ENCODE measurements at places on chromosomes 12 and 14.

DNA sequence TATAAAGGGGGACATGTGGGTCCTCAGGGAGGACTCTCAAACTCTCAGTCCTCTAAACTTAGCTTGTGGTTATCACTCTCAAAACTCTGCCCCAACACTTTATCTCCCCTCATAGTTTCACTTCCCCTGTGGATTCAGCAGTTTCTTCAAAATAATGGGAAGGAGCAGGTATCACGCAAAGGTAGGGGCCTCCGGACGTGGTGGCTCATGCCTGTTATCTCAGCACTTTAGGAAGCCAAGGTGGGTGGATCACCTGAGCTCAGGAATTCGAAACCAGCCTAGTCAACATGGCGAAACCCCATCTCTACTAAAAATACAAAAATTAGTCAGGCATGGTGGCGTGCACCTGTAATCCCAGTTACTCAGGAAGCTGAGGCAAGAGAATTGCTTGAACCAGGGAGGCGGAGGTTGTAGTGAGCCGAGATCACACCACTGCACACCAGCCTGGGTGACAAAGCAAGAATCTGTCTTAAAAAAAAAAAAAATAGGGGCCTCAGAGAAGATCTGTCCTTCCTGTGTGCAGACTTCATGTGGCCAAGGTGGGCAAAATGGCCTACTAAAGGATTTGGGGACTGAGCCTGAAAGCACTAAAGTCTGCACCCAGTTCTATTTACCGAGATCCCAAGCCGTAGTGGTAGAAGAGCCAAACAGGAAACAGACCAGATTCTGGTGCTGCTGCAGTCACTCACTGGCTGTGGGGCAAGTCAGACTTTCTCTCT, 6.4 kb downstream of the ITGB7 start:
- peak; percentile 52 for DNase-seq

DNA sequence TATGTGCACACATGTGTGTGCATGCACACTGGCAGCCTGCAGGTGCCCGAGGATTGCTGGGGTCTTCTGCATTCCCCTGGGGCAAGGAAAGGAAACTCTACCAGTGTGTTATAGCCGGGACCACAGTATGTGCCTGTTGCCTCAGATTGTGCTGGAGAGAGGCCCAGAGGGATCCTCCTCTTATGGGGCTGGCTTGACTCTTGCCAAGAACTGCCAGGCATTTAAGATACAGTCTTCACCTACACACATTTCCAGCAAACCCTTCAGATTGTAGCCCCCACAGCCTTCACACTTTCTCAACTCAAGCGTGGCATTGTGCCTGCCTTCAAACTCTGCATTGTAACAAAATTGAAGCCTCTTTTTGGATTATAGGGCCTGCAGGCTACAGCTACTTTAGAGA, 176.7 kb upstream of the DYRK2 start:
- DNase-seq = no peak

DNA sequence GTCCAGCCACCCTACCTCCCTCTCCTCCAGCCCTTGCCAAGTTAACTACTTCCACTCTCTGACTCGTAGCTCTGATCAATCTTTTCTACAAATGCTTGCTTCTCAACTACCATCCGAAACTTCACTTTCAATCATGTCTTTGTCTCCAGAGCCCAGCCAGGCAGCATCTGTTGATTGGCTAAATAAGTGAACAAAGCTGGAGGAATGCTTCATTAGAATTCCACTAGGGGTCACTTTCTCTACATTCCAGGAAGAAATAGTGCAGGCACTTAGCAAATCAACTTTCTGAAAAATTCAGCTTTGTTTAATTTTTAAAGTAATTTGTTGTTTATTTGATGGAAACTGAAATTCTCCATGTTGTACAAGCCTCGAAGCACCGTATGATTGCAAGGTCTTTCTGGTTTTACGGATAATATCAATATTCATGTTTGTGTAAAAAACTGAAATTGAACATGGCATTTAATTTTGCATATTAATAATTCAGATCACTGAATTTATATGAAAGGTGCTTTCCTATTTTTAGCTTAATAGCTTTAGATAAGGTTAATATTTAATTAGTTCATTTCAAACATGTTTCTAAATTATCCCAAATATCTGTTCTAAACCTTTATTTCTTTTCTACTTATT, 32.4 kb upstream of the HELB start:
- DNase-seq = peak; percentile 75

DNA sequence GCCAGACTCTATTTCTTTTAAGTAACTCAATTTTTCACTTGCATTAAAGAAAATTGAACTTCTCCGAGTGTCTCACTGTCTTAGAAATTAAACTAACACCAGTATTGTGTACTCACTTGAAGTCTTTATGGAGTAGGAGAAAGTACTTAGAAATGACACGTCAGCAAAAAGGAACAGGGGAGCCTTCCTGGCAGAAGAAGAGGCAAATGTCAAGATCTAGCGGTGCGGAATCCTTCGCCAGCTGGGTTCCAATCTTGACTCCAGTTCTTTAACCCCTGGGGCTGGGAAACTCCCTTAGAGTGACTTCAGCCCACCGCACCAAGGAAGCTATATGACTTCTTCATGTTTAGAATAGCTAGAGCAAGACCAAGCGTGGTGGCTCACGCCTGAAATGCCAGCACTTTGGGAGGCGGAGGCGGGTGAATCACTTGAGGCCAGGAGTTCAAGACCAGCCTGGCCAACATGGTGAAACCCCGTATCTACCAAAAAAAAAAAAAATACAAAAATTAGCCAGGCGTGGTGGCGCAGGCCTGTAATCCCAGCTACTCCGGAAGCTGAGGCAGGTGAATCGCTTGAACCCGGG, 34.4 kb downstream of the WBP11 start:
- DNase-seq = no peak

DNA sequence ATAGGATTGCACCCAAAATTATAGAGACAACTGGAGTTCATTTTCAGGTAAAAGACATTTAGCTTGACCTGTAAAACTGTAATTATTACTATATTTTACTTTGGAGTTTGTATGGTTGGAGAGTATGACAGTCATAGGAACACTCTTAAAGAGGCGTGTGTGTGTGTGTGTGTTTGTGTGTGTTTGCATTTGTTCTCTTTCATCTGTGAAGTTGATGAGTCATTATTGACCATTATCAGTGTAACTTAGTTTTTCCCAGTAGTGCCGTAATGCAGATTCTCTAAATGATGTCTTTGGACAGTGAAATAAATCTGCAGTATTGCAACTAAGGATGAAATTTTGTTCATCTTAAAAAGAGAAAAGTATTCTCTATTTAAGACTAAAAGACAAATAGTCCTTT, 13.0 kb downstream of the WASHC4 start:
- no peak for DNase-seq

- no peak for DNase-seq
These were observed 45.4 kb downstream of the ATG14 start for GRCh38 chr14:55366271-55366670.

DNA sequence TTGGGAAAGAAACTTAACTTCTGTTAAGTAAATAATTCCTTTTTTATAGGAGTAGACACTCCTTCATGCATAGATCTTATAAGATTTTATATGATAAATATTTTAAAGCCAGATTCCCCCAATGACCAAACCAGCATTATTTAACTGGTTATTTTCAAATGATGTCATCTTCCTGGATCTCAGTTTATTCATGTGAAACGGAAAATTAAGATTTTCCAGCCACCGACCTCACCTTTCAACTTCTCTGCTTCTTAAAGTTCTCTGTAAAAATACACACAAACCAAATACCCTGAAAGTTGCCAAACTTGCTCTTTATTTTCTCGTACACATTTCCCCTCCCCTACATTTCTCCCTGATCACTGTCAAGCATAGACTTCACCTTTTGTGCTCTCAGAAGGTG, 364.2 kb downstream of the GALC start:
- DNase-seq = no peak

DNA sequence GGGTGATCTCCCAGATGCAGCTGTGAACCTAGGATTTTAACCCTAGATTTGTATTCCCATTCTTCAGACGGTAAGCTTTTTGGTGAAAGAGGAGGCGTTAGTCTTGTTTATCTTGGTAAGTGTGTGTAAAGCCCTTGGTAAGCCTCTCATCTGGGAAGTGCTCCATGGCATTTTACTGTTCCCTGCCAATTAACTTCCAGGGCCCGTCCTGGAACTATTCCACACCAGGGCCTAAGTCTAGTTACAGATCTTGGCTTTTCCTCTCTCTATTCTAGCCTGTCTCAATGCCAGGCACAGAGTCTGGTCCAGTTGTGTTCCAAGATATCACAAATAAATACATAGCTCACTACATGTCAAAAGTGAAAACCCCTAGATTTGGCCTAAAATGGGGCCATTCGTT, 42.4 kb downstream of the YEATS4 start:
- no peak for DNase-seq

DNA sequence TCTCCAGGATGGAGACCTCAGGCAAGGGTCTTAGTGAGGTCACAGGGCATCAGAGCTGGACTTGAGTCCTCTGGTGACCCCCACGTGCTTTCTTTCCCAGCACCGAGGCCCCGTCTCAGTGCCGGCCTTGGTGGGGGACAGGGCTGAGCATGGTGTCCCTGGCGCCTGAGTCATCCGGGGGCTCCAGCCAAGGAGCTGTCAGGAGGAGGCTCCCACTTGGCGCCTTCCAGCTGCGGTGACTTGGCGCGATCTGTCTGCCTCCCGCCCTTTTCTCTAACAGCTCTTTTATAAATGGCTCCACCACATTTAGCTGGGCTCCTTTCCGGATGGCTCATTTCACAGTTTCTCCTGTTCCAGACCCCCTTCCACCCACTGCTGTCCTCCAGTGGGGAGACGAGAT, 60.4 kb downstream of the PRMT8 start:
- DNase-seq = no peak

- DNase-seq = peak; percentile 57
These were observed 17.4 kb upstream of the B4GALNT3 start for GRCh38 chr12:442235-442884.

DNA sequence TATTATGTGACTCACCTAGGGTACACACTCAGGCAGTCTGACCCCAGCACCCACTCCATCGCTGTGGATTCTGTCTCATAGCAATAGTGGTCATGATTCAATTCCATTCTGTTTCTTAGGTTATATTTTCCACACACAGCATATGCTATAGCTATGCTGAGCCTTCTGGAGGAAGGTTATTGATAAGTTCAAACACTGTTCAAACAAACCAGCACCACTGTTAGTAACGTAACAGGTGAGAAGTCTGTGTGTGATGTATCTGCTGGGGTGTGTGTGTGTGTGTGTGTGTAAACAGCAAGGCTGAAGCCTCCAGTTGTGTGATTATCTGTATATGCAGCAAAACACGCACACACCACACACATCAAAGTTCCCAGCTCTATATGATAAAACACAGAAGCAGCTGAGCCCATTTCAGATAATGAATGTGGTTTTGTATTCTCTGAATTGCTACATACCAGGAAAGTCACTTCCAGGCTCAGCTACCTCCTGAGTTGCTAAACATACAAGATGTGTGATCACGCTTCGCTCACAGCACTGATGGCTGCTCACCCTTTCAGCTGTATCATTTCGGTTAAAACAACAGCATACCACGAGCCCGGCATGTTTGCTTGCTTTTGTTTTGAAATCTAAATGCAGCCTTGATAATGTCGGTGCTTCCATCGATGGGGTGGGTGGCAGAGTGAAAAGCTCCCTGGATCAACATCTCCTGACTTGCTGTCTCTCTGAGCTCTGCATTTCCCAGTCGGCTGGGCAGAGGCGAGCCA, 6.8 kb upstream of the SYNE3 start:
- no peak for DNase-seq

GRCh38 chr12:107545737-107546353, 139.8 kb upstream of the PWP1 start:
- DNase-seq = no peak

GRCh38 chr12:40001406-40001805, 104.5 kb downstream of the SLC2A13 start:
- DNase-seq = no peak

- no peak for DNase-seq
These were observed 108.7 kb upstream of the MIS18BP1 start for GRCh38 chr14:45361727-45362126.

- no peak for DNase-seq
These were observed 407.2 kb downstream of the NOVA1 start for GRCh38 chr14:26190646-26191045.

DNA sequence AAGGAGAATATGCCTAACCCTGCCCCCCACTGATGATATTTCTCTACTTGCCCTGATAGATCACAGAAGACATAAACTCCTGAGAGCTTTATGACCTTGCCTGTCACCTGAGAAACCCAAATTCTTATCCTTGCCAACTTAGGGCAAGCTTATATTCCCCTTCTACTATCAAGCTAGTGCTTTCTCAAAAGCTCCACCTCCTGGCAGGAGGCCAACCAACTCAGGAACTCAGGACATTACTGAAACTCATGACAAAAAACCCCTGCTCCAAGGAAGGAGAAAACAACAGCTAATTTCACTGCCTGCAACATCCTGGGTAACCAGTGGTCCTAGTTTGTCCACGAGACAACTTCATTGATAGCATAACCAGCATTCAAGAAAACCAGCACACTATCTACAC, 60.9 kb upstream of the FSCB start:
- DNase-seq = no peak

DNA sequence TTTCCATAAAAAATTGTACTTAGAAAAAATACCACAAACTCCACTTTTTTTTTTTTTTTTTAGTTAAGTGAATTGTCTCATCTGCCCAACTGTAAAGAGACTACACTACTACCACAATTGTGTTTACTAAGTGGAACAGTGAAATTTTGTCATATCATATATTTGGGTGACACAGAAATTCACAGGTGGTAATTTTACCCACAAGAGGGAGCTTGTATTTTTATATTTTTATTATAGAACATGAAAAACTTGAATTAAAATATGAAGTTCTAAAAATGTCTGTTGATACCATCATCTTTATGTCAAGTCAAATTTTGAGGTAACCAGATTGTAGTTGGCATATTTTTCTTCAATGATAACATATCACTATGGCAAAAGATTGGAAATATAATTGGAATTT, 329.4 kb upstream of the SOX5 start:
- no peak for DNase-seq

- no peak for DNase-seq
These were observed 2.0 kb downstream of the NFKBIA start for GRCh38 chr14:35402323-35403113.

DNA sequence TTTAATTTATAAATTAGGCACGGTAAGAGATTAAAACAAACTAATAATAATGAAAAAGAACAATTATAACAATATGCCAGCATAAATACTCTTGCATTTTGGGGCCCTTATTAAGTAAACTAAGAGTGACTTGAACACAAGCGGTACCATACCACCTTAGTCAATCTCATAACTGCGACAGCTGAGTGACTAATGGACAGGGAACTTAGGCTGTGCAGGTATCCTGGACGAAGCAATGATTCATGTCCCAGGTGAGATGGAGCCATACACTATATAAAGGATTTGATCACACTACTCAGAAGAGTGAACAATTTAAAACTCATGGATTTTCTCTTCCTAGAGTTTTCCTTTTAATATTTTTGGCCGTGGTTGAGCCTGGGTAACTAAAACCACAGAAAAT, 4.3 kb downstream of the KLRC4 start:
- DNase-seq = no peak

- no peak for DNase-seq
These were observed 102.8 kb upstream of the RASSF8 start for GRCh38 chr12:25855716-25856115.
